NCI-H2107 (cell line): ENCODE measurements at places on chromosomes 12 and 14.
A peak's percentile ranks its signal among the peaks of the same experiment; 100 is the strongest.

DNA sequence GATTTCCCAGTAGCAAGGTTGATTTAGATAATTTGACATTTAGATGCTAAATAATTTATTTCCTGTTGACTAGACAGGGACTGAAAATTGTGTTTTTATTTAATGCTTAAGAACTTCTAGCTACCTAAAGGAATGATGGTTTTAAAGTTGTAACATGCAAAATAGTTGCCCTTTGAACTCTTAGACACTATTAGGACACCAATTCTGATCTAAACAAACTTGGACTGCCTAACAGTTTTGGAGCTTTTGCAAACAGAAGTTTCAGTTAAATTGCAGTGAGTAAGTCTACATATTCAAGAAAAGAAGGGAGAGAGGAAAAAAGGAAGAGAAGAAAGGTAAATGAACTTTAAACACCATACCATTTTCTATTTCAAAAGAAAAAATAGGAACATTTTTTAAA lies 189.3 kb upstream of the GARIN2 start:
- DNase-seq: no peak

DNA sequence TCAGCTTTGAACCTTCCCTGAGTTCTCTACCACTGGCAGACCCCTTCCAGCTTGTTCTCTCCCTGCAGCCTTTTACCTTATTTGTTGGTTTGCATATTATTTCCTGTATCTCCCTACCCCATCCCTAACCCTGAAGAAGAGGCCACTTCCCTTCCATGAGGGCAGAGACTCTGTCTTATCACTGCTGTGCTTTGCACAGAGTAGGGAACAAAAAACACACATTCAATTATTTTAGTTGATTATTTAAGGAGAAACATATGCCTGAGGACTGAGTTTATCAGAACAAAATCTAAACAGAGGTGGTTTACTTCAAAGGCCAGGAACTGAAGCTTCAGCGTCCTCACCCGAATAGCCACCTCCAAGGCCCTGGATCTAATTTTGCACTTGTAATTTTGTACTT lies 111.7 kb upstream of the RFLNA start:
- no peak for DNase-seq

GRCh38 chr12:45469902-45470301 lies 254.0 kb downstream of the ANO6 start:
- no peak for DNase-seq

- DNase-seq: no peak
These were observed 52.1 kb downstream of the LRCOL1 start for GRCh38 chr12:132558042-132558856.

DNA sequence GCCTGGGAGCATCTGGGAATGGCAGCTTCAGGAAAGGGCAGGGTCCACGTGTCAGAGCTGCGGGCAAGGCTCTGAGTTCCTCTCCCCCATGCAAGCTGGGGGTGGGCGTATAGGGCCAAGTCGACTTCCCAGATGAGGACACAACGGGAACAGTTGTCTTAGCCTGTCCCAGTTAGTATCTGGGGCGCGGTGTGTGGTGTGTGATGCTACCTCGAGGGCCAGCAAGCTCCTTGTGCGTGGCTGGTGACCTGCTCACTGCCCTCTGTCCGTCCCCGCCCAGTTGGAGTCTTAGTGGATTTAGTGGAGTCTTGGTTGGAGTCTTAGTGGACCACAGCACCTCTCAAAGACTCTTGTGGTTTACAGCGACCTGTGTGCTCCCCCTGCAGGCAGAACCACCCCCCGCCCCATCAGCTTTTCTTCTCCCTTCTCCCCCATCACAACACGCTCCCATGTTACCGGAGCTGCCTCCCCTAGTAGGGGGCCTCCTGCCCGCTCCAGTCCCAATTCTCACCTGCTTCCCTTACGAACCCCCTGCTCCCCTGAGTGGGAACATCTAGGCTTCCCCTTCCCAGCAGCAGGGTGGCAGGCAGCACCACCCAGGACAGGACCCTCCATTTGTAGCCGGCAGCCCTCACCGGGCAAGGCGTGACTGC lies 8.7 kb downstream of the ASPG start:
- DNase-seq: no peak

GRCh38 chr14:69573205-69573830 lies 1.4 kb downstream of the CCDC177 start:
- no peak for DNase-seq

DNA sequence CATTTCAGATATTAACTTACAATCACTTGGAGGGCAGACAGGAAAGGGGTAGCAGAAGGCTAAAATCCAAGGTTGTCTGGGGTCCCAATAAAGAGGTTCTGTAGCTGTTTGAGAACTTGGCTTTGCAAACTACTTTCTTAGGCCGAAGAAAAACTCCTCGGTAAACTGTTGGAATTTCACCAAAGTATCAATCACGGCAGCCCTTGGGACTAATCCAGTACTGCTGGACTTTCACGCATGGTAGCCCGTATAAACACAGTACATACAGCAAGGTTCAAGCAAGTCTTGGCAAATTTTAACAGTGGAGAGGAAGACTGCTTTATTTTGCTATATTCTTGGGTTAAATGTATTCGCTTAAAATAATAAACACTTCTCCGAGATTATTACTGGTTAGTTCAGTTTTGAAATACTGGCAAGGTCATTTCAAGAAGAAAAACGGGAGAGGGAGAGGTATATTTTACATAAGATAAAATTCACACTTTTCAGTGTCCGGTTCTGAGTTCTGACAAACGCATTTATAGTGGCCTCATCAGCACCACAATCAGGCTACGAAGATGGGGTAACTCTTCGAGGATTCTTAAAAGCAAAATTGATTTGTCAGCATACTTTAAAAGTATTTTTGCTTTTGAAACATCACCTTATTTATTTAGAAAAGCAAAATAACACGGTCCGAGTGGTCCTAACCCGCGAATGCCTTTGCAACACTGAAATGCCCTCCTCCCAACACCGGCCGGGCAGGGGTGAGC lies 1.3 kb downstream of the SETD3 start:
- no peak for DNase-seq

DNA sequence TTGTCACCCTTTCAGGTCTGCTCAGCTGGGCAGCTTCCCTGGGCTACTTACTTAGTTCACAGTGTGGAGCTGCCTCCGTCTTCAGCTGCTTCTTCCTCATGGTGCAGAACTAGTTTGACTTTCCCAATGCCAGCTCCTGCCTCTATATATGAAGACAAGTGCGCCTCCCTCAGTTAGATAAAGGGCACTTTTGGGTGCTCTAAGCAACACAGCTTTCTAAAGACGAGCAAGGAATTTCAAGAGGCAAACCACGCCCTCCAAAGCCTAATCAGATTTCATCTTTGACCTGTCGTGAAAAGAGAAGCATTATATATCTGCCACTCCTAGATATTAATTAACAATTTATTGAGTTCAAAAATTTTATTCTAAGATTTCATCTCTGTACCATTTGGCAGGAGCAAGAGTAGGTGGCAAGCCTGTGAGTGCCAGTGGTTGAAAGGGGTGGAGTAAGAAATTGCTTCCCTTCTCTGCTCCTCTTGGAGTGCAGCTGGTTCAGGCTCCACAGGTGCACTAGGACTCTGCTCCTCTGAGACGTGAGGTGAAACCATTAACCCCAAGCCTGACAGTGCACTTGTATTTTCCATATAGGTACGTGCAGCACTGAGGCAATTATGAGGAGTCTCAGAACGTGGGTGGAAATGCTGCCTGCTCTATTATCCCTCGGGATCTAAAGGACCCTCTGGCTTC lies 2.1 kb upstream of the SLC11A2 start:
- peak; percentile 40 for DNase-seq

- DNase-seq: no peak
These were observed 136.9 kb upstream of the CNOT2 start for GRCh38 chr12:70106347-70106746.

- DNase-seq: no peak
These were observed 80.4 kb upstream of the GPR68 start for GRCh38 chr14:91324606-91325575.

DNA sequence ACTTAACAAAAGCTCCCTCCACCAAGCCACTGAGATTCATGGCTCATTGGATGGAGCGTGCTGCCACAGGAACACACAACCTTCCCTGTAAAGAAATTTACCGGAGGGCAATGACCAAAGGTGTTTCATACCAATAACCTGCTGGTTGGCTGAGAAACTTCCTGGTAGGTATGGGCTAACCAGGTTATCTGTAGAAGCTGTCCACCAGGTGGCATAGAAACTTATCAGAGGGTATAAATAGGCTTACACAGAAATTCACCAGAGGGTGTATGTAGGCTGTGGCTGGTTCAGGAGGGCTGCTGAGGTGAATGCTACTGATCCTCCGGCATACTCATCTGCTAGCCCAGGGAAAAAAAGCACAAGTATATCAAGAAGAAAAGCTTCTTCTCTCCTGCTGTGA lies 27.1 kb upstream of the MTERF2 start:
- no peak for DNase-seq

DNA sequence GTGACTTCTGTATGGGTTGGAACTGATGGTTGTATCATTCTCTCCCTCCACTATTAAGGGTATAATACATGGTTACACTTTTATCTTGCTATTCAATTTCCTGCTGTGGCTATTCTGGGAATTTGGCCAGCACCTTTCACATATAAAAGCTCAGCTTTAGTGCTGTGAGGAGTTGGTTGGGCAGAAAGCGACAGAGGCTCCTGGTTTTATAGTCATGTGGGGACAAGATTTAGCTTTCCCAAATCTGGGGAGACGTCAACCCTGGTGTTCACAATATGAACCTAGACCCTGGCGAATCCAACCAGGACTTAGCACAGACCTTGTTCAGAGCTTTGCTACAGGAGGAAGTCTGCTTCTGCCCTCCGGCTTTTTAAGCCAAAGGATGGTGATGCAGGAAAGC lies 36.5 kb downstream of the FOS start:
- DNase-seq: peak; percentile 81

- no peak for DNase-seq
These were observed 39.6 kb downstream of the BICD1 start for GRCh38 chr12:32146074-32146873.

DNA sequence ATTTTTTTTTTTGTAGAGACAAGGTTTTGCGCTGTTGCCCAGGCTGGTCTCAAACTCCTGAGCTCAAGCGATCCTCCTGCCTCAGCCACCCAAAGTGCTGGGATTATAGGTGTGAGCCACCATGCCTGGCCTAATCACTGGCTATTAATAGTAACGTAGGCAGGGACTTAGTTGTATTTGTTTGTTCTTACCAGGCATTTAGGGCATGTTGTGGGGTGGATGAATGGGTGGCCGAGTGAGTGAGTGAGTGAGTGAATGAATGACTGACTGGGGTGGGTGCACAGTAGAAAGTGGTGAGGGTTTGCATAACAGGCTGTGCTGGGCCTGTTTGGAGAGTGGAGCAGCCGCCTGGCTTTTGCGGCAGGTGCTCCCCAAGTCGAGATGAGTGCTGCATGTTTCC lies 87.0 kb downstream of the FOXN4 start:
- no peak for DNase-seq

- DNase-seq: no peak
These were observed 13.8 kb upstream of the YY1 start for GRCh38 chr14:100225169-100225568.

DNA sequence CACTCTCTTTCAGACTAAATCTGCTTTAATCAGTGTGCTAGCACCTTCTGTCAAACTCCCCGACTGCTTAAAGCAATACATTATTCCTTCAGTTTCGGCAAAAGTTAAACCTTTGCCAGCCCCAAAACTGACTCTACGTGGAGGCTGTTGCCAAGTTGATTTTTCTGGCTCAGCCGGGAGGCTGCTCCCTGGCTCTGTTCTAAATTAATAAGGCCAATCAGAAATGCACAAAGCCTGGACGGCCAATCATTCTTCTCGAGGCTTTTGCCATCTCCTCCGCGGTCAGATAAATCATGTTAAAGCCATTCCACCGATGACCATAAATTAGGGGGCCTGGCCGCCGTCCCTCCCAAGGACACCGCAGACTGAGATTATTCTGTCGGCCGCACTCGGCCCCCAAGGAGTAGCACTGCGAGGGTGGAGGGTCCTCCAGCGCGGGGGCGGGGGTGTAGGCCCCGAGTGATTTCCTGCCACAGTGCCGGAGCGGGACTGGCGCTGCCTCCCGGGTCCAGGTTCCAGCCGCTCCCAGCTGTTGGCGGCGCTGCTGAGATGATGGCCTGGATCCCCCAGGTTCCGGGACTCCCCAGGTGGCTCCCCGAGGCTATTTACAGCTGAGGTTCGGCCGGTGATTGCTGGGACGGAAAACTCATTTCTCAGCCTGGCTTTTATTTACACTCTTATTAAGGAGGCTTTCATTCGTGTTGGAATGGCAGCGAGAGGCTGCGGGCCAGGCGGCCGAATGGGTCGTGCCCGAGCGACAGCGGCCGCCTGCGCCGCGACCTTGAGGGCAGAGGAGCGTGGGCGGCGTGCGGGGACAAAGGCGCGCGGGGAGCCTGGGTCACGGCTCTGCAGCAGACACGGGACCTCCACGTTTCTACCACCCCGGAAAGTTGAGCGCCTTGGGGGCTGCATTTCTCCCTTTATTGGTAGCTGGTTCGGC lies 165.1 kb downstream of the MON2 start:
- DNase-seq: no peak

GRCh38 chr12:83996671-83997070 lies 915.9 kb downstream of the SLC6A15 start:
- no peak for DNase-seq

GRCh38 chr12:45415393-45415817 lies 199.5 kb downstream of the ANO6 start:
- no peak for DNase-seq

- no peak for DNase-seq
These were observed 333.7 kb downstream of the PAWR start for GRCh38 chr12:79357048-79357447.

DNA sequence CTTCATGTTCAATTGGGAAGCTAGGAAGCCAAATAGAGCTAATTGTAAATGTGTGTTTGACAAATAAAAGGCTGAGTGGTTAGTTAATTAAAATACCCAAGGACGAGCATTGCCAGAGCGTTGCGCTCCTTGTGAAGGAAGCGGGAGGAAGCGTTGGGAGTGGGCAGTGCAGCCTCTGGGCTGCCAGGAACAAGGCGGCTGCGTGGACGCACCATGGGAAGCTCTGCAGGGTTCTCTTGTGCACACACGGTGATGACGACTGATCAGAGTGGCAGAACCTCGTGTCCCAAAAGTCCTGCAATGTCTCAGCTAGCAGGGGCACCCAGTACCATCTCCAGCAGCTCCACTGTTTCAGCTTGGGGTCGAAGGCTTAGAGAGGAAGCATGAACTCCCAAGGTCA lies 546.6 kb upstream of the TMEM132C start:
- DNase-seq: no peak

DNA sequence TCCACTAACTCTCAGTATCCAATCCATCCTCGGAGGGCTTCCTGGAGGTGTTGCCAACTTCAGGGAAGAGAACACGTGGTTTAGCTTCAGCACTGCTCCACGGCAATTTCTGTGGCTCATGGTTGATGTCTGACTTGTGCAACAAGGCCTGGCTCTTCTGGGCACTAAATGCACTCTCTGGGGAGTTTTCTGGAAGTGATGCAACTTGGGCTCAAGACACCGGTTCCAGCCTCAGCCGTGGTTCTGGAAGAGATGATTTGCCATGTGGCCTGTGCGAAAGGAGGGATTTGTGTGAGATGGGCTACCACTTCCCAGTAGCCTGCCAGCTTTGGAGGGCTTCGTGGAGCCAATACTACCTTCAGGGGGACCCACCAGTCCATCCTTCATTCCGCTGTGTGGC lies 118.6 kb upstream of the RTL1 start:
- no peak for DNase-seq

- no peak for DNase-seq
These were observed 331.2 kb upstream of the FBXO33 start for GRCh38 chr14:39763402-39763890.
